Skin of body (tissue), 3 donors: ENCODE measurements at places on chromosomes 11 and 22. TPM values are rescaled to one million over a fixed set of nuclear protein-coding genes. Genes with fewer than 3 reads are reported as not detected.

GLYAT gene
- not detected for total RNA-seq

IFITM10 gene
- 0.99 TPM for total RNA-seq

ZNF215 gene
- 1.6 TPM for total RNA-seq

PVALB gene
- not detected for total RNA-seq
